ENCODE measurements at places on chromosomes 1 and 21.

DNA sequence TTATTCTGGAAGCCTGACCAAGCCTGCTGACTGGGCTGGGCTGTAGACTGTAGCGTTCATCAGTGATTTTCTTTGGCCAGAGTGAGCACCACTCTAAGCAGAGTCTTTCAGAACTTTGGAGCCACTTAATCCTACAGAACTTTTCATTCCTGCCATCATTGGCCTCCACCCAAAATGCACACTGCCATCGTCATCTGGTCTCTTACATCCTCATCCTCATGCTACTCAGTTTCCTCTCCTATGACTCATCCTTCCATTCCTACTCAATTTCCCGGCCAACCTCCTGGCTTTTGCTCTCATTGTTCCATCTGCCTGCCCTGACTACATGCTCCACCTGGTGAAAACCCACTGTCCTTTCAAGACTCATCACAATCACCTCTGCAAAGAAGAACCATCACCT lies 233.8 kb upstream of the USP25 start:
- DNase-seq: peak; percentile 4

DNA sequence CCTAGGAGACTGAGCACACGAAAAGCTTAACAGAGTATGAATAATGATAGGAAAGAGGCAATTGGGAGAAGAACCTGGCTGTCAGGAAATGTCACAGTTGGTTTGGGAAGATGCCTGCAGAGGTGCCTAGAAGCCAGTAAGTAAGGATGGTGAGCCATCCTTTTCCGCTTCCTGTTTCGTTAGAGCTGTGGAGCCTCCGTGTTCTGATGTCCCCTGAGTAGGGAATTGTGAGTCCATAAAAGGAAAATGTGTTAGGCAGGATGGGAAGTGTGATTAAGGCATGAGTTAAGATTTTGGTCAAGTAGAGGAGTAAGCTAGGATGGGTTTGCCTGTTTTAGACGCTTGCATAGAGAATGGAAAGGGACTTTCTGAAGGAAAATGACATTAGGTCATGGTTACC lies 9.0 kb downstream of the CLIC4 start:
- DNase-seq: no peak

DNA sequence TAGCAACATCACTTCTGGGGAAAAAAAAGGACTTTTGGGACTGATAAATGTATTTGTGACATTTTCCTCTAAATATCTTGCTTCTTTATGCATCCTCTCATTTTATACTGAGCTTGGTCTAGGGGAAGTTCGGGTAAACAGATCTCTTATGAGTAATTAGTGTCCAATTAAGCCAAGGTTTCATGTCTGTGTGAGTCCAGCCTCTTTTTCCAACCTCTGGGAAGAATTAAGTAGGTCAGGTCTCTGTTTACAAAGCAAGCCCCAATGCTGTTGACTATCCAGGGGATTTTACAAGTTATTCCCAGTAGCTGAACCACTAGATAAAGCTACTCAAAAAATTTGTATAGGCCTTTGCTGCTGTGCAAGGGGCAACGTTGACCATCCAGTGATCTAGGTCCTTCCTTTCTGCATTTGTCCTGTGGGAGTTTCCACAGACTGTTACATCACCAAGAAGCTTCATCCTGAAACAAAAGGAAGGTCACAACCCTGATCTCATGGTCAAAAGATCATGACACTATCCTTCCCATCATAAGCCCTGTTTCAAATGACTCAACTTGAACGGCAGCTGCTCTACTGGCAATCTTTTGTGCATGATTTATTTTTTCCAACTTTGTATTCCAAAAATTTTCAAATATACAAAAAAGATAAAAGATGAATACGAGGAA lies 74.3 kb downstream of the ETS2 start:
- DNase-seq: no peak

DNA sequence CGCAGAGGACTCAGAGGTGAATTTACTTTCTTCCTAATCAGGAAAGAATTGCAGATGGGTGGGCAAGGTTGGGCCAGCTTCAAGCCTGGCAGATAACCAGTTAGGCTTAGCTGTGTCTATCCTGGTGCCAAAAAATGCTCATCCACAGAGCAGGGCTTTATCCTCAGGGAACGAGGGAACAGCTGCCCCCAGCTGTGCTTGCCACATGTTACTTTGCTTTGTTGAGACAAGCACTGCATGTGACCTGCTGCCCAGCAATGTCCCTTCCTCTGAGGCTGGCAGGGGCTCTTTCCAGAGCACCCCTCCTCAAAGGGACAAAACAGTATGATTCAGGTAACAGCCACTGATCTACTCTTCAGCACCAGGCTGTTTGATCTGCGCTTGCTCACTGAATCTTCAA lies 505.1 kb upstream of the USP24 start:
- no peak for DNase-seq

DNA sequence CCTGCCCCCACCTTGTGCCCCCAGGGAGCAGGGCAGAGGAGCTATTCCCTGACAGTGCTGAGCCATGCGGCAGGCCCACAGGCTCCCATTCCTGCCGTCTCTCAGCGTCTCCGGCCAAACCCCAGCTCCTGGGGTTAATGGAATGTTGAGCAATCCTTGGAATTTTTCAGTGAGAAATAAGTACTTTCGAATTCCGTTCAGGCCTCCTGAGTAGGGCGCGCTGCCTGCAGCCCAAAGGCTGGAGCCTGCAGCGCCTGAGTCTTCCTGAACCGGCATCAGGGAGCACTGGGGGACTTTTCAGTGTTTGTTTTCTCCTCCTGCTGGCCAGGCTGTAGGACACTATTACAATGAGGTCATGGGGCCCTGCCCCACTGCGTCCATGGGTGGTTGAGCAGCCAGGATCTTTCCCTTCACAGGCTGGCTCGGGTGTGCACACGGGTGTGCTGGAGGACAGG lies 33.3 kb upstream of the CSF1 start:
- peak; percentile 54 for DNase-seq

DNA sequence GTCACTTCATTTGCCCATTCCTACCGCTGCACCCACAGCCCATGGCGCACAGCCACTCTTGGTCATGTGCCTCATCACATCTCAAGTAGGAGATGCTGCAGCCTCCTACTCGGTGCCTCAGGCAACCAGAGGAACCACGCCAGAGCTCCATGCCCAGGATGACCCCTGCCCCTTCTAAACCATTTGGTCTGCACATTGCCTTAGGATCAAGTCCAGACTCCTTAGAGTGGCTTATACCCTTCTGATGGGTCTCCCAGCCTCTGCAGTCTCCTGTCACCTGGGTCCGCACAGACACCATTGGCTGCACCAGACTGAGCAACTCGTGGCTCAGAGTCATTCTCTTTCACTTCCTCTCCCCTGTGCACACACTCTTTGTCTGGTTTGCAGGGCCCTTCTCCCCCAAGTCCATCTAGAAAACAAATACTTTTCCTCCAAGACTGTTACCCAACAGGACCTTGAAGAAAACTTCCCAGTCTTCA lies 2.2 kb upstream of the ADORA3 start:
- no peak for DNase-seq

GRCh38 chr1:54615531-54616279 lies 7.6 kb downstream of the FAM151A start:
- no peak for DNase-seq

GRCh38 chr1:155169541-155169940 lies 3.6 kb downstream of the KRTCAP2 start:
- DNase-seq: no peak

- DNase-seq: no peak
Measured at GRCh38 chr1:16888860-16889816, 6.6 kb upstream of the RNU1-2 start.

DNA sequence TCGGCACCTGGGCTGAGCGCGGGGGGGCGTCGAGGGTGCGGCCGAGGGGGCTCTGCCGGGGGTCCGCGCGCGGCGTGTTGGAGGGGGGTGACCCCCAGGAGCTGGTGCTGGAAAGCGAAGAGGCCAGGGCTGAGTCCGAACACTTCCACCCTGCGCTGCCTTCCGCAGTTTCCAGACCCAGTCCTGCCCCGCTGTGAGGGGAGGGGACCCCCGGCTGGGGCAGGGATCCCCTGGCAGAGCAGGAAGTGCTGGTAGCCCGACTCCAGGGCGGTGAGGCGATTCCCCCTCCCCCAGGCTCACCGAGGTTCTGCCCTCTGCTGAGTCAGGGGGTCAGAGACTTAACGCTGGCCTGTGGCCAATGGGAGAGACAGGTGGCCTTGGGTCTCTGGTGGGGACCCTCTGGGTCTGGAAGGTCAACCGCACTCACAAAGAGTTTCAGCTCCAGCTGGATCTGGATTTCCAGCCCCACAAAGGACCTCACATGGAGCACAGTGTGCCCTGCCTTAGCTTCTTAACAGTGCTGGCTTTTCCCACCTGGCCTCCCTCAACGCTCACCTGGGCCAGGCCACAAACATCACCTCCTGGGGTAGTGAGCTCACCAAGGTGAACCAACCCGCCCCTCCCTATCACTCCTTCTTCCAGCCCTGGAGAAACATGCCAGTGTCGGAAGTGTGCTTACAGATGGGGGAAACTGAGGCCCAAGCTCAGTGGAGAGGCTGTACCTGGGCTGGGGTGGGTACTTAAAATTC lies 39.8 kb upstream of the SYNC start:
- DNase-seq: no peak

DNA sequence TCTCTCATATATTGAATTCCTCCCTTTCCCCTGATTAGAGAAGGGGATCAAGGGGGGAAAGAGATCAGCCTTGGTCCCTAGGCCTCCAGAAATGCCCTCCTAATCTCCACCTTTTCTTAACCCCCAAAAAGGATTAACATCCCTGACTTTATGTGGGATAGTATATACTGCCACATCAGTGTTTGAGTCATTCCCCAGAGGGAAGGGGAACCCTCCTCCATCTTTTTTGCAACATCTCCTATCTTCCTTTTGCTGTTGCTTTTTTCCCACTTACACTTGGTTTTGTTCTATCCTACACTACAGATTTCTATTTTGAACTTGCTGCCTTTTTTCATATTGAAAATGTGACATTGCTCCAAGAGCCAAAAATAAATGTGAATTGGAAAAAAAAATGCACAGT lies 65.4 kb upstream of the PODN start:
- DNase-seq: no peak

- no peak for DNase-seq
Measured at GRCh38 chr1:86858524-86859261, 55.2 kb downstream of the SELENOF start.

- no peak for DNase-seq
Measured at GRCh38 chr1:43147625-43148327, 24.3 kb downstream of the EBNA1BP2 start.

DNA sequence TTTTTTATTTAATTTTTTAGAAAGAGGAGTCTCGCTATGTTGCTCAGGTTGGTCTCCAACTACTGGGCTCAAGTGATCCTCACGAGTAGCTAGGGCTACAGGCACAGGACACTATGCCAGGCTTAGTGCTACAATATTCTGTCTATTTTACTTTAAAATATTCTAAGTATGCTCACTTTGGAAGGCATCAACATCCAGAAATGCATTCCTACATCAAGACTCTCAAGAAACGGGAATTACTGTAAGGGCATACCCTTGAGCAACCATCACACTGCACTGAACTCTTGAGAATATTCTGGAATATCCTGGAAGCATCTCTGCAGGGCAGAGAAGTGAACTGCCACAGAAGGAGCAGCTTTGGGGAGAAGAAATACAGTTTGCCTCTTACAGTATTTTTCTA lies 565 bp upstream of the DMRTB1 start:
- no peak for DNase-seq

- no peak for DNase-seq
Measured at GRCh38 chr21:30117631-30118030, 49.0 kb downstream of the CLDN17 start.

DNA sequence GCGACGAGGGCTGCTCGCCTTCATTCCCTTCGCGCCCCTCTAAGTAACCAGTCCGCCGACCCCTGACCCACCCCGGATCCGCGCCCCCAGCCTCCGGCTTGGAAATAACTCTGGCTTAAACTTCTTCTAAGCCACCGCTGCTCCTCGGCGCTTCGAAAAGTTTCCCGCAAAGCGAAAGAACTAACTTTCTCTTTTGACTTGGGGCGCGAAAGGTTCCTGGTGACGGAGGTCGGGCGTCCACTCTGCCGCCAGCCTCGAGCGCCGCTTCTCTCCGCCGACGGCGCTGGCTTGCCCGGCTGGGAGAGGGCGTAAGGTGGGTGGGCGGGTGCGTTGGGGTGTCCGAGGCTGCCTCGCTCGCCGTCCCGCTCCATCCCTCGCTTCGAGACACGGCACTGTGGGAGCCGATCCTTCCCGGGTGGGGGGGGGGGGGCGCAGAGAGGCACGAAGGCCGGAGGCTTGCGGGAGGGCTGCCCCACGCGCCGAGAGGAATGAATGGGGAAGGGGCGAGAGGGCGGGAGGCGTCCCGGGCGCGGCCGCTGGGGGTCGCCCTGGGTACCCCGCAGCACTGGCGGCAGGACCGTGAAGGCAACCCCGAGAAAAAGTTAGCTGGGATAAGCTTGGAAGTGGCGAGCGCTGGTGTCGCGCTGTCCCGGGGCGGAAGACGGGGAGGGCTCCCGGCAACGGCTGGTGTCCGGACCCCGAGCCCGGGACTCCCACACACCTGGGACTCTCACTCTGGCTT lies 569 bp downstream of the ATF3 start:
- no peak for DNase-seq

GRCh38 chr21:42522271-42522670 lies 8.6 kb downstream of the SLC37A1 start:
- no peak for DNase-seq

GRCh38 chr1:40372658-40373322 lies 737 bp upstream of the SMAP2 start:
- DNase-seq: no peak

- DNase-seq: no peak
Measured at GRCh38 chr1:4974981-4975685, 320.7 kb downstream of the AJAP1 start.

GRCh38 chr1:109997867-109998229 lies 13.3 kb downstream of the AHCYL1 start:
- DNase-seq: no peak

GRCh38 chr1:95067062-95067461 lies 5.7 kb downstream of the ALG14 start:
- DNase-seq: no peak

DNA sequence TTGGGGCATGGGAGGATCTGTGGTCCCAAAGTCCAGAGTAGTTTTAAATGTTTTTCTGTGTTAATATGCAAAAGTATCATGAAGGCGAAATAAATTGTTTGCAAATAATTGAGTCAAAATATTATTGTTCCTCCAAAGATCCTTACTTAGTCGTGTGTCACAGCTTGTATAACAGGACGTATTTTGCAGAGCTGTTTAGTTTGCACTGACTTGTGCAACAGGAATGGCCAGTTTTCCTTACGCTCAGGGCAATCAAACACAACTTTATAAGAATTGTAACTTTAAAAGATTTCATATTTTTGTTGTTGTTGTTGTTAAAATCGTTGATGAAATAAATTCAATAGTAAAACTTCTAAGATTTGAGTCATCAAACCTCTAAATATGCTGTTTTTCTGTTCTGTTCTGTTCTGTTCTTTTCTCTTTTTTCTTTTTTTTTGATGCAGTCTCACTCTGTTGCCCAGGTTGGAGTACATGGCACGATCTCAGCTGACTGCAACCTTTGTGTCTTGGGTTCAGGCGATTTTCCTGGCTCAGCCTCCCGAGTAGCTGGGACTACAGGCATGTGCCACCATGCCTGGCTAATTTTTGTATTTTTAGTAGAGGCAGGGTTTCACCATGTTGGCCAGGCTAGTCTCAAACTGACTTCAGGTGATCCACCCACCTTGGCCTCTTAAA lies 60.6 kb downstream of the UCK2 start:
- DNase-seq: no peak

GRCh38 chr1:154419620-154420571 lies 14.8 kb downstream of the IL6R start:
- peak; percentile 56 for DNase-seq

- no peak for DNase-seq
Measured at GRCh38 chr1:147272042-147272441, 29.6 kb downstream of the CHD1L start.
